ENCODE measurements at places on chromosomes 3 and 15. TPM values are rescaled to one million over a fixed set of nuclear protein-coding genes. Genes with fewer than 3 reads are reported as not detected.

CCDC39 gene
- total RNA-seq: not detected

LRRIQ4 gene
- not detected for total RNA-seq

CIB2 gene
- 12.1 TPM for total RNA-seq

CRYGS gene
- total RNA-seq: not detected

XCR1 gene
- total RNA-seq: not detected

SGO1 gene
- 7.6 TPM for total RNA-seq

STXBP5L gene
- total RNA-seq: not detected

FANCD2OS gene
- not detected for total RNA-seq

ITIH1 gene
- not detected for total RNA-seq

INKA1 gene
- 2.5 TPM for total RNA-seq

HRG gene
- not detected for total RNA-seq

CCDC13 gene
- 4.8 TPM for total RNA-seq

CLRN1 gene
- not detected for total RNA-seq

B3GALNT1 gene
- 23.6 TPM for total RNA-seq

C15orf62 gene
- 0.18 TPM for total RNA-seq

RASA2 gene
- 7.2 TPM for total RNA-seq

CELF6 gene
- not detected for total RNA-seq

ASB14 gene
- not detected for total RNA-seq

ZMYND10 gene
- total RNA-seq: 1.7 TPM

MOBP gene
- not detected for total RNA-seq

SLC6A1 gene
- not detected for total RNA-seq

NEK10 gene
- 6.7 TPM for total RNA-seq

CELSR3 gene
- total RNA-seq: 0.86 TPM

ABI3BP gene
- total RNA-seq: 13.3 TPM

UTS2B gene
- 0.89 TPM for total RNA-seq

CAND2 gene
- 8.9 TPM for total RNA-seq

ITIH3 gene
- not detected for total RNA-seq

EBLN2 gene
- total RNA-seq: 0.35 TPM

DUOX2 gene
- not detected for total RNA-seq

ZIC4 gene
- total RNA-seq: not detected

DAZL gene
- total RNA-seq: not detected

SCAMP2 gene
- total RNA-seq: 60.4 TPM

PCNP gene
- 80.8 TPM for total RNA-seq

FBLN2 gene
- total RNA-seq: 16.1 TPM

ARPP21 gene
- not detected for total RNA-seq

CA12 gene
- 39.9 TPM for total RNA-seq

CFAP44 gene
- 0.18 TPM for total RNA-seq

FOXB1 gene
- total RNA-seq: not detected

ILDR1 gene
- total RNA-seq: not detected

CTXN2 gene
- not detected for total RNA-seq

CHRNB4 gene
- not detected for total RNA-seq

ATP2B2 gene
- not detected for total RNA-seq
